ENCODE measurements at places on chromosomes 16 and 17. TPM values are rescaled to one million over a fixed set of nuclear protein-coding genes. Genes with fewer than 3 reads are reported as not detected.

DNA sequence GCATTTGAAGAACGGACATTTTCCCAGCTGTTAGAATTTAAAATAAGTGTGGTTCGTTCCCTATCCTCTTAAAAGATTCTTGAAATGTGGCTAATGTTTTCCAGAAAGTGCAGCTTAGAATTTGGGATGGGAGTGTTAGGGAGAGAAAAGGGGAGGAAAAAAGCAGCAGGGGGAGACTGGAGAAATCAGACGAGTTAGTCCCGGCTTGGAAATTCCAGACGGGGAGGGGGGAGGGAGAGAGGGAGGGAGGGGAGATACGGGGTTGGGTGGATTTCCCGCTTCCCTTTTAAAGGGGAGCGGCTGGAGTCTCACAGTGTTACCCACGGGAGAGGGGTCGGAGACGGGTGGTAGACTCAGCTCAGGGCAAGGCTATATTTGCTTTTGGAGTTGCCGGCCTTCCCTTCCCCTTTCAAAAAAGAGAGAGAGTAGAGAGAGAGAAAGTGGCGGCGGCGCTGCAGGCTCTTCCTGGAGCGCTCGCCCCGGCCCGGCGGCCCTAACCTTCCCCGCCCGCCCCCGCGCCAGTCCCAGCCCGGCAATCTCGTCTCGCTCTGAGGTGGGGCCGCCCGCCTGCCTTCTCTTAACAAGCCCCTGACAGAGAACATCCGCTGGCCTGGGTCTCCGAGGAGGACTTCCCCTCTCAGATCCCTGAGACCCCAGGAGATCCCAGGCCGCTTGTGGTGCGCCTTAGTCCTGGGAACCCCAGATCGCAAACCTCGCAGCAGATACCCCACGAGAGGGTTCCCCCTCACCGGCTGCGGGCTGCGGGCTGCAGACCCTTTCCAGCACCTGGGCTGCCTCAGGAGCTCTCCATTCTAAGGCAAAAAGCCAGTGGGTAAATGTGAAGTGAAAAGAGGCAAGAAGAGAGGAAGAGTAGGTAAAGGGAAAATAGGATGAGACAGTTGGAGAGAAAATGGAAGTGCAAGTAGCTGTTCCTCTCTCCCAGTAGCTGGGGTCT is 6.6 kb downstream of the IGF2BP1 start:
- no peak overlapping the region for H3K4me3 ChIP-seq
- peaks cover 99% of the 10 kb centered on the region for H3K27me3 ChIP-seq
- no peak for DNase-seq
- H3K36me3 ChIP-seq: no peaks in the 10 kb centered on the region
- H3K27ac ChIP-seq: no peak overlapping the region

DNA sequence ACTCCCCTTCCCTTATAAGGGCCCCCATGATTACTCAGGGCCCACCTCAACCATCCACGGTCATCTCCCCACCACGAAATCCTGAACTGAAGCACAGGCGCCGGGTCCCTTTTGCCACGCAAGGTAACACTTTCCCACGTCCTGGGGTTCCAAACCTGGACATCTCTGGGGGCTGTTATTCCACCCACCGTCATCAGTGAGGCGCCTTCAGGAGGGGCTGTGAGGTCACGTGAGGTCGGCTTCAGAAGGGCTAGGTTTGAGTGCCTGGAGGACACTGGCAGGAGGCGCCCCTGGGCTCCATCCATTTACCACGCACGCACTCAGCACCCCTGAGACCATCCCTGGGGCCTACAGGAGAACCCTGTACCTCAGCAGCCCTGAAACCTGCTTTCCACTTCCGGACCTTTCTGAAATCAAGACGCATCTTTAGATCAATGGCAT is 4.1 kb downstream of the CD2BP2 start:
- peaks cover 21% of the 10 kb centered on the region for H3K36me3 ChIP-seq
- no peaks in the 10 kb centered on the region for H3K27me3 ChIP-seq
- H3K4me1 ChIP-seq: peaks cover 22% of the 10 kb centered on the region
- no peak for DNase-seq
- H3K4me3 ChIP-seq: no peak overlapping the region
- H3K27ac ChIP-seq: peak overlapping the region; percentile 43

DNA sequence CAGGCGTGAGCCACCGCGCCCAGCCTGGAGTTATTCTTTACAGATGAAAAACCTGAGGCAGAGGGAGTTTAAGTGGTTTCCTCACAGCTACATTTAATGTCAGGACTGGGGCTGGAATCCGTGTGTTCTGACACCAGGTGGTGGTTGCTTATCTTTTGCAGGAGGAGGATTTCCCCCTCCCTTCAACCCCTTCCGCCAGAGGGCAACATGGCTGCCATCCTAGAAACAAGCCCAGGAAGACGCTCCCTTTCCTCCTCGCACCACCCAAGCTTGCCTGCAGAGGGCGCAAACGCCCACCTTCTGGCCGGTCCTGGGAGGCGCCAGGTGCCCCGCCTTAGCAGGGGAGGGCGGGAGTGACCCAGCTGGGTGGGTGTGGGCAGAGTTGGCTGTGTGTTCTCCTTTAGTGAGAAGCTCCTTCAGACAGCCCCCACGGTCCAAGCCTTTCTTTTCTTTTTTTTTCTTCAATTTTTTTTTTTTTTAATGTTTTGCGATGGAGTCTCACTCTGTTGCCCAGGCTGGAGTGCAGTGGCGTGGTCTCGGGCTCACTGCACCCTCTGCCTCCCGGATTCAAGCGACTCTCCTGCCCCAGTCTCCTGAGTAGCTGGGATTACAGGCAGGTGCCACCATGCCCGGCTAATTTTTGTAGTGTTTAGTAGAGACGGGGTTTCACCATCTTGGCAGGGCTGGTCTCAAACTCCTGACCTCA is 9.9 kb upstream of the RAP1GAP2 start:
- no peaks in the 10 kb centered on the region for H3K27me3 ChIP-seq
- peaks cover 8% of the 10 kb centered on the region for H3K4me1 ChIP-seq
- H3K4me3 ChIP-seq: peak overlapping the region; percentile 5
- DNase-seq: peak; percentile 96
- H3K27ac ChIP-seq: peak overlapping the region; percentile 63
- no peaks in the 10 kb centered on the region for H3K36me3 ChIP-seq

- H3K4me1 ChIP-seq: peaks cover 39% of the 10 kb centered on the region
- H3K4me3 ChIP-seq: peak overlapping the region; percentile 36
- peaks cover 5% of the 10 kb centered on the region for H3K36me3 ChIP-seq
- DNase-seq: no peak
These were observed 3.2 kb upstream of the IL17C start for GRCh38 chr16:88634994-88635670.

DNA sequence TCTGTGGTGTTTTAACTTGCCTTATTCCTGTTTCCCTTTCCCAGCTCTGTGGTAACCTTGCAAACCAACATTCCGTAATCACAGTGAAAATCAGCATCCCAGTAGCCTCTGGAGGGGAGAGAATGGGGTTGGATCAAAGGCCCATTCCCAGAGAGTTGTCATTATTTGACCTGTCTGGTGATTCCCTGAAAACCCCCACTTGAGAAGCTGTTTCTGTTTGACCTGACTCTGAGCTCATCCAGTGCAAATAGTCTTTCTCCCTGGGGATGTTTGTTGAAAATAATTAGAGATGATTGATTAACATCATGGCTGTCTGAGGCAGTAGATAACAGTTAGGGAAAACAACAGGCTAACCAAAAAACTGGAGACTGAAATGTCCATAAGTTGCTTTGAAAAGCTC is 3.0 kb downstream of the CACNG1 start:
- H3K36me3 ChIP-seq: no peaks in the 10 kb centered on the region
- DNase-seq: no peak
- no peaks in the 10 kb centered on the region for H3K27me3 ChIP-seq
- H3K27ac ChIP-seq: peak overlapping the region; percentile 69
- no peak overlapping the region for H3K4me3 ChIP-seq

DNA sequence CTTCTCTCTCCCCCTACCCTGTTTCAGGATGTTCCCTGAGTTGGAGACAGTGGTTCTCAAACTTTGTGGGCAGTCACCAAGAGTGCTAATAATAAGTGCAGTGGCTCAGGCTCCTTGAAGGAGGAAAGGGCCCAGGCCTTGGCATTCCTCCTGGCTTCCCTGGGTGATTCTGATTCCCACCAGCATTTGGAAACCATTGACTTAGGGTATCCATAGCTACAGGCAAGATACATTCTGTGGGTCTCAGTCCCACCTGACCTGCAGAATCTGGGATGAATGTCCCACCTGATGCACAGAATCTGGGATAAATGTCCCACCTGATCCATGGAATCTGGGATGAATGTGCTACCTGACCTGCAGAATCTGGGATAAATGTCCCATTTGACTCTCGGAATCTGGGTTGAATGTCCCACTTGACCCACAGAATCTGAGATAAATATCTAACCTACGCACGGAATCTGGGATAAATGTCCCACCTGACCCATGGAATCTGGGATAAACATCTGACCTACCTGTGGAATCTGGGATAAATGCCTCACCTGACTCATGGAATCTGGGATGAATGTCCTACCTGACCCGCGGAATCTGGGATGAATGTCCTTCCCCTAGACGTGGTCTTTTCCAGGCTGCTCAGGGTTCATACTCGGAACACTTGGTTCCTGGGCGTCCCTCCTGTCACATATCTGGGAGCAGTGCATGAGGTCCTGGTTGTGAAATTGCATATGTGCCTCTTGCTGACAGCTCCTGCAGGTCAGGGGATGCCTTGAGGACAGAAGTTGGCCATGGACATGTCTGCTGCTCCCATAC is 136.7 kb upstream of the HS3ST2 start:
- H3K4me1 ChIP-seq: peaks cover 5% of the 10 kb centered on the region
- H3K4me3 ChIP-seq: no peak overlapping the region
- no peaks in the 10 kb centered on the region for H3K36me3 ChIP-seq
- H3K27ac ChIP-seq: no peak overlapping the region
- H3K27me3 ChIP-seq: no peaks in the 10 kb centered on the region
- no peak for DNase-seq

GRCh38 chr16:11256661-11257130 is 692 bp upstream of the SOCS1 start:
- no peaks in the 10 kb centered on the region for H3K27me3 ChIP-seq
- peak overlapping the region; percentile 84 for H3K4me3 ChIP-seq
- H3K4me1 ChIP-seq: peaks cover 16% of the 10 kb centered on the region
- peak; percentile 70 for DNase-seq
- H3K27ac ChIP-seq: peak overlapping the region; percentile 98
- H3K36me3 ChIP-seq: no peaks in the 10 kb centered on the region

DNA sequence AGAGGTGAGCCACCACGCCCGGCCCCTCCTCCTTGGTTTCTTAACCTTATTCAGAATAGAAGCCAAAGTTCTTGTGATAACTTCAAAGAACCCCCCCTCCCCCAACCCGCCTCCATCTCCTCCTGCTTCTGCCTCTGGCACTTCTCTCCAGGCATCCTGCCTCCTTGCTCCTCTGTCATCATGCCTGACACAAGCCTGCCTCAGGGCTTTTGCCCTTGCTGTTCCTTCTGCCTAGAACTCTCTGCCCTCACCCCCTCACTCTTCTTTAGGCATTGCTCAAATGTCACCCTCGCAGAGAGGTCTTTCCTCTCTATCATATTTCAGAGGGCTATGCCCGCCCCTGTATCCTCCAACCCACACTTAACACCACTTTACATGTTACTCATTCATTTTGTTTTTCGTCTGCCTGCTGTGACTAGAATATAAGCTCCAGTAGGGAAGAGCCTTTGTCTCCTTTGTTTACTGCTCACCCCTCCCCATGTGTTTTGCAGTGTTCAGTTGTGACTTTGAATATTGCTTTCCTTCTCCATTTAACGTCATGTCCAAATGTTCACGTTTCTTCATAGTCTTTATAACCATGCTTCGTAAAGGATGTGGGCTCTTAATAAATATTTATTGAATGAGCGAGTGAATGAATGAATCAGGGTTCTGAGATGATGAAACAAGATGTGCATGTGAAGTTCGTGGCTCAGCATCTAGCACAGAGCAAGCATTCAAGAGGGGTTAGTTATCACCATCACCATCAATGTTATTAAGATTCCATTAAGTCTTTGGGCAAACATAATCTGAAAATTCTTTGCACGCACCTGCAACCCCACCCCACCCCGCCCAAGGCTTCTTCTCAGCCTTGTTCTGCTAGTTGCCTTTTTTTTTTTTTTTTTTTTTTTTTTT is 186.2 kb upstream of the WSCD1 start:
- H3K4me3 ChIP-seq: no peak overlapping the region
- peaks cover 4% of the 10 kb centered on the region for H3K27me3 ChIP-seq
- no peak overlapping the region for H3K27ac ChIP-seq
- no peak for DNase-seq
- no peaks in the 10 kb centered on the region for H3K36me3 ChIP-seq

GRCh38 chr16:50160495-50161164 is 7.5 kb downstream of the TENT4B start:
- H3K4me1 ChIP-seq: peaks cover 70% of the 10 kb centered on the region
- DNase-seq: no peak
- no peaks in the 10 kb centered on the region for H3K27me3 ChIP-seq
- no peak overlapping the region for H3K4me3 ChIP-seq

DNA sequence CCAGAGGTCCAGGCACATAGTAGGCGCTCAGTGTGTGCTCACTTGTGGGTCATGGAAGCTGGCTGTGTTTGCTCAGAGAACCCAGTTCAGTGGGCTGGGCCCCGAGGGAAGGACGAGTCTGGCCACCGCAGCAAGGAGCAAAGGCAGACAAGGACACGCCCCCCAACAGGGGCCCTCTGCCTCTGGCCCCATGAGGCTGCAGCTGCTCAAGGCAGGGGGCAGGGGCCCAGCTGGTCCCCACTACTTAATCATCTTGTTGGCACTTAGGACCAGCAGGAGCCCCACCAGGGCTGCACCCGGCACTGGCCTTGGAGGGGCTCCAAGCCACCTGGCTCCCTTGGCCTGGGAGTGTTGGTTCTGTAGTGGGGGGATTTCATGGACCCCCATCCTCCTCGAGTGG is 16.1 kb downstream of the KCNJ12 start:
- DNase-seq: no peak
- no peak overlapping the region for H3K27ac ChIP-seq

DNA sequence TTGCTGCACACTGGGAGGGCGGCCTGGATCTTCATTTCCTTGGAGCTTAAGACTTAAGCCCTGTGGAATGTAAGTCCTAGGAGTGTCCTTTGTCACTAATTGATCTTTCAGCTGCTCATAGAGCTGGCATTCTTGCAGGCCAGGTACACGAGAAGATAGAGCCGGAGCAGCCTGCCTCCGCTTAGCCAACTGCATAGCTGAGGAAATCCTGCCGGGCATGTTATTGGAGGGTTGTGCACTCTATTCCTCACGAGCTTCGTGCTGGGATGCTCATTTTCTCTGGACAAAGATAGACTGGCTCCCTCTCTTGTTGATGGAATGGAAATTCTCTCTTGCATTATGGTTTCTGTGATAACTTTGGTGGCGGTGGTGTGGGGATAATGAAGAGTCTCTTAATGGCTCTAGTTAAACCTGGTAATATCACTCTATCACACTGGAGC is 76.9 kb downstream of the RPA1 start:
- peaks cover 16% of the 10 kb centered on the region for H3K4me1 ChIP-seq
- H3K27ac ChIP-seq: no peak overlapping the region
- H3K4me3 ChIP-seq: no peak overlapping the region

CD300LB gene
- 0.41 TPM for total RNA-seq

SLC6A2 gene
- total RNA-seq: not detected

ZNF19 gene
- total RNA-seq: 39.8 TPM

CLDN9 gene
- total RNA-seq: 0.55 TPM

CCDC200 gene
- total RNA-seq: not detected

OR1D5 gene
- not detected for total RNA-seq

All from transverse colon (tissue), 4 donors.